ENCODE measurements at places on chromosomes 1 and 21.

GRCh38 chr1:197859024-197859423 is 43.4 kb upstream of the C1orf53 start:
- no peak for DNase-seq

DNA sequence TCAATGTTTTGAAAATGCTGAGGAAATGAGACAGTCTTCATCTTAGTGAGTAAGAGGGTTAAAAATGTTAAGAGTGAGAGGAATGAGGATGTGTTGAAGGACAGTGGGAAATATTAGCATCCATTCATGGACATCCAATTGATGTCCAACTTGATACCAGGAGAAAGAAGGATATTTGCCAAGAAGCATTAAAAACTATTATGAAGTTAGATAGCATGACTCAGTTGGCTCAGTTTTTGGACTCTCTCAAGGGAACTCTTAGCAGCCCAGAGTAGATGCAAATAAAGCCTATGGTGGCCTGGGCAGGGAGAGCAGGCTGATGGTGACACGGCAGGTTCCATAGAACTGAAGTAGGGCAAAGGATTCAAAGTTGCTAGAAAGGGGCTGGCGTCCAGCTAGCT is 171.0 kb downstream of the ZZZ3 start:
- no peak for DNase-seq

DNA sequence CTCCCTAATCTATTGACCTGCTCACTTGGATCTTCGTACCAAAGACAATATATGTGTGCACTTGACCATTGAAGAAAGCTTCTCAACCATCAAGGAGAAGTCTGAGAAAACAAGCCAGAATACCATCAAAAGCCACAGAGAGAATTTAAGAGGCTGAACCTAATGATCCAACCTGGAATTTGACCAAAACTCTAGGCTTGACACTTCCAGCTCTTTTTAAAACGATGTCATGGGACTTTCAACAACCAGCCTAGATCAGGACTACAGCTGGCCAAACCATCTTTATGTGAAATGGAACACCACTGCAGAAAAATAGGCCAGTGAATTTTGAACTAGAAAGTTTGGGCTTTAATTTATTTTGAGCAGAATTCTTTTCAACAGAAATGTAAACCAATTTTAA is 444.4 kb downstream of the LTN1 start:
- DNase-seq = no peak

DNA sequence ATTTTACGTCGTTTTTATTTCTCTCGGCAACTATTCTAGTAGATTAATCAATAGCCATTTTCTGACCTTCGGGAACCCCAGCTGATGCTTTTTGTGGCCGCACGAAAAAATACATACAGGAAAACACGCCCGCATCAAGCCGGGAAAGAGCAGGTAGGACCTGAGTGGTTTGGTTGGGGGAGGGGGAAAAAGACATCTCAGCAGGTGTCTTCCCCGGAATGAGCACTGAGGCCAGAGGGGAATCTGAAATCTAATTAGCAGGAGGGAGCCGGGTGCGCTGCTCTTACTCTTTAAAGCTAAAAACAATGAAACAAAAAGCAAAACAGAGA is 618 bp upstream of the FOXD3 start:
- DNase-seq = no peak
